ENCODE measurements at places on chromosomes 12 and 14.

GRCh38 chr12:69873429-69873828 lies 48.4 kb downstream of the MYRFL start:
- no peak for DNase-seq

GRCh38 chr14:55512421-55512820 lies 67.6 kb upstream of the KTN1 start:
- DNase-seq = no peak

GRCh38 chr14:106347890-106348755 lies 821.7 kb downstream of the TMEM121 start:
- no peak for DNase-seq

DNA sequence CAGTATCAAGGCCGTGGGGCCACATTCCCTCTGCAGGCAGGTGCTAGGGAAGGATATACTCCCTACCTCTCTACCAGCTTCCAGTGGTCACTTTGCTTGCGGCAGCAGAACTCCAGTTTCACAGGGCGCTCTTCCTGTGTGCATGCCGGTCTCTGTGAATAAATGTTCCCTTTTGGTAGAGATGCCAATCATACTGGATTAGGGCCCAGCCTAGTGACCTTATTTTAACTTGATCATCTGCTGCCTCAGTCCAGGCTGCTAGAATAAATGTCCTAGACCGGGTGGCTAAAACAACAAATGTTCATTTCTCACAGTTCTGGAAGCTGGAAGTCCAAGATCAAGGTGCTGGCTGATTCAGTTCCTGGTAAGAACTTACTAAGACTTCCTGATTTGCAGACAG lies 198.8 kb upstream of the TMEM132C start:
- DNase-seq = no peak

DNA sequence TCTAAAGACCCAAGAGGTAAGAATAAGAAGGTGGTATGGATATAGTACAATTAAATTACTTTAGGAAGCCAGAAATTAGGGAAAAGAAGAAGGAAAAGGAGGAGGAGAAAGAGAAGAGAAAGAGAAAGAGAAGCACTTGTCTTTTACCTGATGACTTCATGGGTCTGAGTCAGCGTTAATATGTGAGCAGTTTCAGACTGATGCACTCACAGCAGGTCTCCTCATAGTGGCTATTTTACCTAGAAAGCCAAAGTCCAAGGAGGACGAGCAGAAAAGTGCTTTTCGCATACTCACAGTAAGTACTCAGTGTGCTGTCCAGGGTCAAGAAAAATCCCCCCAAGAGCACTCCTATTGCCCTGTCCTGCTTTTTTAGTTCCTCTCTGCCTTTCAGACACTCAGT lies 222.1 kb downstream of the C12orf42 start:
- peak; percentile 45 for DNase-seq

DNA sequence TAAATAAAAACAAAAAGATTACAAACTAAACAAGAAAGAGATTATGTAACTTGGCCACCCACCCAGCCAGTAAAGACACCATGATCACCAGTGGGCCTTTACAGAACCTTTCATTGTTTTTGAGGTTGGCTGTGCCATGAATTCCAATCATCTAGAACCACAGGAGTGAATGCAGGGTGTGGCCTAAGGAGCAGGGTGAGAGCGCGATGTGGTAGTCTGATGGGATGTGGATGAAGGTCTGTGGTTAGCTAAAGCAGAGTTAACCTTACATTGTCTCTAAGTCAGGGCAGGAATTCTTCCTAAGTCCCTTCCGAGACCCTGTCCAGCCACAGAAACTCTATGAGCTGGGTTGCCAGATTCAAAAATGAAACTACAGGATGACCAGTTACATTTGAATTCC lies 54.0 kb upstream of the CDKN3 start:
- no peak for DNase-seq

- no peak for DNase-seq
Observed at GRCh38 chr12:66916189-66916588, 237.3 kb upstream of the GRIP1 start.
